ENCODE measurements at places on chromosomes 12 and 14.

DNA sequence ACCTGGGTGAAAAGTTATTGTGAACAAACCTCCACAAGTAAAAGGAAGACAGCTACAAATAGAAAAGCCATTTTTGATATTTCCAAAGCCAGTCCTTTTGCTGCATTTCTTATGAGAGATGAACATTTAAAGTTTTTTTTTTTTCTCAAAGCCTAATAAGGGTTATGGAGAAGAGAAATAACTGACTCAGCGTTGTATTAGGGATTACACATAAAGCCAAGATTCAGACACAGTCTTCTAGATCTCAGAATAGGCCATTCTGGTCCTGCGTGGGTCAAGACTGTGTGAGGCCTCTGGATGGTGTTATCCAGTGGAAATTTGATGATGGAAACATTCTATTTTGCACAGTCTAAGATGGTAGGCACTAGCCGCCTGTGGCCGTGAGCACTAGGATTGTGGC lies 459.8 kb downstream of the EGLN3 start:
- DNase-seq = no peak

DNA sequence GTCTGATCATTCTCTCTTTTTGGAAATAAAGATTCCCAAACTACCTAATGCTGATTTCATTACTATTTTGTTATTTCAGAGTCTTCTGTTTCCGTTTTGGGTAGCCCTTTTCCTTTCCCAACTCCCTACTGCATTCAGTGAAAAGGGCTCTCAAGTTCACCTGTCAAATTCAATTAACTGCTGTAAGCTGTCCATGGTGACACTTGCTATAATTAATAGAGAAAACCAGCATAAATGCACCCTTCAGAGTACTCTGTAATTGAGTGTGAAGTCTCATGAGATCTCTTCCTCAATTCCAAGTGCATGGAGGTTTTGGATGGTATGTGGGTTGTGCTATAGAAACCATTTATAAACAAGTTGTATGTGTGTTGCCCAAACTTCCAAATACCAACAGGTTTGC lies 187.2 kb downstream of the RPL10L start:
- DNase-seq = no peak

DNA sequence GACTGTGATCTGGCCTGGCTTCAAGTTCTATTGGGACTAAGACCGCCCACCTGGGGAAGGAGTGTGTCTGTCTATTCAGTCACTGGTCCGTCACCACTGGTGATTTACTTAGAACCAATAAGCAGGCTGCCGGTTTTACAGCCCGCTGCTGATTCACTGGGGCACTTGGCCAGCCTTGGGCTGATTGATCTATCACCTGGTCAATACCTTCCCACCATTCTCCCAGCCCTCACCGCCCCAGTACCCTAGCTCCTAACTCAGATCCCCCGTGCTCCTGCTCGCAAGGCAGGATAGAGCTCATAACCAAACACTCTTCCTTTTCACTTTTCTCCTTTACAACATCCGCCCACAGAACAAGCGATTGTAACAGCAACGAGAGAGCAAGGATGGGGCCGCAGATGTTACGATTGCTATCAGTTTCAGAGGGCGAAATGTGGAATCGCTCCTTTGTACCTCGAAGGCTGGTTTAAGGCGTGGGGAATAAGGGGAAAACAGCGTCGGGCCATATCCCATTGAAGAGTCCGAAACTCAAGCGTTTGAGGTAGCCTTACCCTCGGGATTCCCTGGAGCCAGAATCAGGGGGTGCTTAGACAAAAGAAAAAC lies 672 bp downstream of the RDH11 start:
- DNase-seq = peak; percentile 81

DNA sequence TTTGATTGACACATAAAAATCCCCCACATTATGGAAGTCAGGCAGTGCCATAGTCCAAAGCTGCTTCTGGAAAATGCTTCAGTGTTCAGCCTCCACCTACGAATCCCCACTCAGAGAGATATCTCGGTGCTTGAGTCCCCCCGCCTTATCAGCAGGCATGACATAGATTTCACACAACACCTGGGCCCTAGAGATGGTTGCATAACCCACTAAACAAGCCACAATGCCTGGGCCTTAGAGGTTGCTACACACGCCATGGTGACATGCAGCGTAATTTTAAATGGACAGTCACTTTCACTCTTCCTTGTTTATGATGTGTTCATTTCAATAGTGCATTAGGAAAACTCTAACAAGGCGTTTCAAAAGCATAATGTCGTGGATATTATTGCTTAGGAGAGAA lies 38.0 kb downstream of the CCDC60 start:
- DNase-seq = no peak

- no peak for DNase-seq
Measured at GRCh38 chr14:77260631-77261030, 10.4 kb downstream of the NGB start.

GRCh38 chr14:58066115-58066514 lies 85.9 kb downstream of the ARMH4 start:
- no peak for DNase-seq

GRCh38 chr14:36495666-36496065 lies 24.4 kb downstream of the NKX2-1 start:
- no peak for DNase-seq

GRCh38 chr14:39704594-39704993 lies 272.4 kb upstream of the FBXO33 start:
- no peak for DNase-seq

GRCh38 chr12:92615086-92615485 lies 87.7 kb upstream of the PLEKHG7 start:
- DNase-seq = no peak

DNA sequence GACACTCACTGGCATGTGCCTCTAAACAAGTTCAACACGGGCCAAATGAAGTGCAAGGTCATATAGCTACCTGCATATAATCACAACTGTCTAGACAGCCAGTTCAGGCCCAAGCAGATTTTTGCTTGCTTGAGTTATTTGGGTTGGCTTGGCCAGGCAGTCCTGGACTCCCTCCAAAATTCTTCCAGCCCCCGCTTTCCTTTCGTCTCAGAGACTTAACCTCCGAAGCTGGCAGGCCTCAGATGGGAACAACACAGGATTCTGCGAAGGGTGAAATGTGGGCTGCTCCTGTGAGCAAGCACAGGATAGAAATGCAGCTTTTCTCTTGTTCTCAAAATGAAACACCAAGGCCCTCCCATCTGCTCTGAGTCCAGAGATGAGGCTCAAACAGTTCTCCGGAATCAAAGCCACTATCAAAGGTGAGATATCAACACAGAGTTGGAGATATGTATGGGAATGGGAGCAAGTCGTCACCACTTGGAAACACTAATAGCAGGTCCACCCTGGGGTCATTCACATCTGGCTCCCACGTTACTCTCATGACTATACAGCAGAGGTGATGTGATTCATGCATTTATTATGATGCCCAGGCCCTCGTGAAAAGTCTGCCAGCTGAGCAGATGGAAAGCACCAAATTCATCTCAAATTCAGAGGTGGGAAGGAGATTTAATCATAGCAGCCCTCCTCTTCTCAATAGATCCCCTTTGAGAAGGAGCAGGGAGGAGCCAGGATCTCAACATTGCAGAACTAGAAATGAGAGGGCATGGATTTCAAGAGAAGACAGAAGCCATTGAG lies 389.8 kb downstream of the NUAK1 start:
- no peak for DNase-seq

GRCh38 chr14:90198541-90199060 lies 57.8 kb upstream of the PSMC1 start:
- no peak for DNase-seq

- no peak for DNase-seq
Measured at GRCh38 chr14:55749201-55749812, 169.3 kb downstream of the KTN1 start.

DNA sequence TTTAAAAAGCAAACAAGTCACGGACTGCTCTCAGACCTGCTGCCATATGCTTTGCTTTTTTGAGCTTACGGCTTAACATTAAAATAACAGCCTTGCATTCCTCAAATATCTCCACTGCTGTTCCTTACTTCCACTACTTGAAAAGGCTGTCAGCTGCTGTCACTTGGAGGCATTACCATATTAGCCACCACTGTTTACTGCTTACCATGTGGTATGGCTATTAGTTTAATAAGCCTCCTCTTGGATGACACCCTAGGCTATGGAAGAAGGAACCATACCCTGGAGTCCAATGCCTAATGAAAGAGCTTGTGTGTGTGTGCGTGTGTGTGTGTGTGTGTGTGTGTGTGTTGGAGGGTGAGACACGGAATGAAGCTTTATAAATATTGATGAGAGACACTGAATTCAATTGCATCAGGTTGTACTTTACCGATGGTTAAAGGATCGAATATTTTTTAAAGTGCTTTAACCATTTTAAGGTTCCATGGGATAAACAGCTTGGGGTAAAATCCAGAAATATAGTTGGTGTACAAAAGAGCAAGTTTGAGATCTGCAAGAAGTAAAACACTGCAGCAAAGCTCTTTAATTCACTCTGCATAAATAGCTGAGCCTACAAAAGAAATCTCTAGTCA lies 174.5 kb downstream of the TTC7B start:
- DNase-seq = no peak

- DNase-seq = no peak
Measured at GRCh38 chr14:39122330-39123138, 8.4 kb downstream of the GEMIN2 start.

GRCh38 chr12:16037533-16037932 lies 126.4 kb downstream of the DERA start:
- no peak for DNase-seq

- no peak for DNase-seq
Measured at GRCh38 chr14:55122440-55122986, 6.5 kb upstream of the LGALS3 start.

- DNase-seq = peak; percentile 78
Measured at GRCh38 chr14:106790189-106791036, 1264.0 kb downstream of the TMEM121 start.

- DNase-seq = no peak
Measured at GRCh38 chr14:91884664-91885063, 17.3 kb upstream of the TC2N start.

- DNase-seq = no peak
Measured at GRCh38 chr12:69880571-69880970, 55.5 kb downstream of the MYRFL start.

- DNase-seq = no peak
Measured at GRCh38 chr14:91523972-91524371, 13.9 kb upstream of the PPP4R3A start.

GRCh38 chr12:131438881-131439280 lies 272.0 kb upstream of the SFSWAP start:
- DNase-seq = peak; percentile 73

- DNase-seq = no peak
Measured at GRCh38 chr12:96425321-96425720, 25.1 kb upstream of the CDK17 start.

- no peak for DNase-seq
Measured at GRCh38 chr14:59358784-59359183, 106.4 kb downstream of the GPR135 start.

DNA sequence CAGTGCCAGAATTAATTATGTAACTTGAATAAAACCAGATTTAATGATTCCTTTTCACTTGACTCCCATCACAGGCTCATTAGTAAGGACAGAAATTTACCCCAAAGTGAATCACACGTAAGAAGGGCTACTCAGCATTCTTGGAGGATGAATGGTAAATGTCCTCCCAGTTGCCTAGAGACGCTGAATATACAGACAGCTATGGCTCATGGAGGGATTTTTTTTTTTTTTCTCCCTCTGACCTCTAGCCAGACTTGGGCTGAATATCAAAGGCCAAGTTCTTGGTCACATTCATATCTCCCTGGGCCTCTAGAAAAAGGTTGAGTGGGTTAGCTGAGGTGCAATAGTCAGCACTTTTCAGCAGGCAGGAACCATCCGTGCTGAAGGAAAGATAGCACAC lies 77.5 kb downstream of the PHLDA1 start:
- no peak for DNase-seq

GRCh38 chr14:61064856-61065255 lies 83.8 kb downstream of the SLC38A6 start:
- DNase-seq = no peak

GRCh38 chr14:59926534-59926933 lies 6.6 kb downstream of the LRRC9 start:
- DNase-seq = no peak

DNA sequence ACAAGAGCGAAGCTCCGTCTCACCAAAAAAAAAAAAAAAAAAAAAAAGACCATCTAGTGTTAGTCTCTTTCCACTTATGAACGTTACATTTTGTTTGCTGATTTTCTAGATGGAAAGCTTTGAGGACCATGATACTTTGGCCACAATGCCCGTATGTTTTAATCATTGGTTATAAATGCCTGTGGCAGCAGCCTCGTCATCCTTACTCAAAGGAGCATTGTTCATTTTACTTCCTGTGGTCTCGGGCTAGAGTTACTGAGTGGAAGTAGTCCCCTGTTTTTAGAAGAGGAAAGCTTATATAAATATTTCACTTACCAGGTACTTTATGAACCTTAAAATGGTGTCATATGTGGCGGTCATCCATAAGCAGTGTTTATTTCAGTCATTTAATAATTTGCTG lies 359.9 kb downstream of the AEBP2 start:
- no peak for DNase-seq

Data from WERI-Rb-1 (cell line).